Mesothelial cell of epicardium (in vitro differentiated cells): ENCODE measurements at places on chromosomes 2 and 18. TPM values are rescaled to one million over a fixed set of nuclear protein-coding genes. Genes with fewer than 3 reads are reported as not detected.

GRCh38 chr2:11754700-11755015 is 8.2 kb downstream of the LPIN1 start:
- DNase-seq, result no peak

- no peak for DNase-seq
Measured at GRCh38 chr2:68345129-68345875, 19.8 kb upstream of the PLEK start.

DNA sequence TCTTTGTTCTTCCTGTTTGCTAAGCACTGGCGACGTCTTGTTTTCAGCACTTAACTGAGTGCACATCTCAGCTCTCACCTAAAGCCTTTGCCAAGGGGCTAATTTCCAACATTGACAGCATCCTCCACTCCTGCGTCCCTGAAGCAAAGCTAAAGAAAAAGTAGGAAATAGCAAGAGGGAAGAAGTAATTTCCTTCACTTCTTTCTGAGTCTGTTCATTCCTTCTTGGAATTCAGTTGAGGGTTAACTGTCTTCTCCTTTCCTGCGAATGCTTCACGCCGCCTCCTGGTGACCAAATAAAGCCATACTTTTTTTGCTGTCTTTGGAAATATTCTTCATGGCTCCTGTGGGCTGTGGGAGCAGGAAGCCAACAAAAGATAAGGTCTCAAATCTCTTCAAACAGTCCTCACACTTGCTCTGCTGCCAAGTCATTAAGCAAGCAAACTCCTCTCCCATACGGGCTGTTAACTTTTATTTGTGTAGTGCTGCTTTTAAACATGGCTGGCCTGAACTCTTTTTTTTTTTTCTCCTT is 100.9 kb downstream of the DPP10 start:
- no peak for DNase-seq

GRCh38 chr2:103959174-103960128 is 894.5 kb upstream of the POU3F3 start:
- DNase-seq, result peak; percentile 49

The HNRNPA3 gene
- 264 to 274 TPM (median 269 TPM) in 3 replicates for total RNA-seq

The MYL12A gene
- total RNA-seq, result 217 to 222 TPM (median 220 TPM) in 3 replicates

The SLC19A3 gene
- 11.3 to 11.9 TPM (median 11.4 TPM) in 3 replicates for total RNA-seq
